ENCODE measurements at places on chromosomes 12 and 14.

DNA sequence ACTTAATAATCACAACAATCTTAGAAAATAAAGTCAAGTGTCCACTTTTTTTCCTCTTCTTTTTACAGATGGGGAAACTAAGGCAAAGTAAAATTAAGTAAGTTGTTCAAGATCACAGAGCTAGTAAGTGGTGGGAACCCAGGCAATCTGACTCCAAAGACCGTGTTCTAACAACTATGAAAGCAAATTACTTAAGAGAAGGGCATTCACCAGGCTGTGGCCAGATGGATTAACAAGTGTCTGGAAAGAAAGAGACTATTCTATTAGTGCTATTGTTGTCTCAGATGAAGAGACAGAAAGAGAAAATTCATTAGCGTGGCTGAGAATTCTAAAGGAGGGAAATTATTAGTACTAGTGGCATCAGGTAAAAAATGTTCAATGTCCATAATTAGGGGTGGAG is 48.5 kb downstream of the FGD6 start:
- DNase-seq: no peak

DNA sequence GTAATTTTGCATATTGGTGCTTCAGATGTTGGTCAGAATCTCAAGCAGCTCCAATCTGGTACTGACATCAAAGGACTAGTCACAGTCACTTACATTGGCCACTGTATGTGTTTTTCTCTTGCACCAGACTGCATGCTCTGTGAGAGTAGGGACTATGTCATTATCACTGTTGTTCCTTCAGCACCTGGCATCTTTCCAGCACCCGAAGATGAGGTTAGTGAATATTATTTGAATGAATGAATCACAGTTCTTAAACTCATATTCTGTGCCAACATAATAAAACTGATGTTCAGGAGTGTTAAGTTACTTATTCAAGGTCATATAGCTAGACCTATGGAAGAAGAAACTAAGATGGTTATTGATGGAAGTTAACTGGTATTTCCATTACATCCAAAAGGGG is 204.5 kb upstream of the TBX3 start:
- no peak for DNase-seq

DNA sequence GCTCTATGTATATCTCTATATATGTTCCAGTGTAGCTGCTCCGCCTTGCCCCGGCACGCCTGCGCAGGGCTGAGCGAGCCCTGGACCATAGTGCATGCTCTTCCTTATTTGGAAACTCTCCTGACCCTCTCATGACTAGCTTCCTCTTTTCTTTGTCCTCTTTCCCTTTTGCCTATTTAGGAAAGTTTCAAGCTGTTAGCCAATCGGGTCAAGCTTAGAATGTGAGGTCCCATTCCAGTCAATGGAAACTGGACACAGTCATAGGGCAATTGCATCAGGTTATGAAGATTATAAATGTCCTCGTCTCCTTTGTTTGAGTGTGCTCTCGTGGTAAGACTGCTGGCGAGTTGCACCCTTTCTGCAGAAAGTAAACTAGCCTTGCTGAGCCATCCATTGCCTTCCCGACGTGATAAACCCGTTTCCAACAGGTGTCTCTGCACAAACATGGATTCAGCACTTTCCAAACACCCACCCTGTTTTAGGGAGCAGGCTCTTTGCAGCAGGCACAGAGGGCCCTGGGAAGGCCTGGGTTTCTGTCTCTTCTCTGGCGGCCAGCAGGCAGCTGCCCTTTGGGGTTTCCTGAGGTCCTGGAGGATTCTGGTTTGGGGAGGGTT is 30.9 kb downstream of the CCDC92 start:
- no peak for DNase-seq

- DNase-seq: no peak
Measured at GRCh38 chr12:97701901-97702300, 239.3 kb downstream of the RMST start.

DNA sequence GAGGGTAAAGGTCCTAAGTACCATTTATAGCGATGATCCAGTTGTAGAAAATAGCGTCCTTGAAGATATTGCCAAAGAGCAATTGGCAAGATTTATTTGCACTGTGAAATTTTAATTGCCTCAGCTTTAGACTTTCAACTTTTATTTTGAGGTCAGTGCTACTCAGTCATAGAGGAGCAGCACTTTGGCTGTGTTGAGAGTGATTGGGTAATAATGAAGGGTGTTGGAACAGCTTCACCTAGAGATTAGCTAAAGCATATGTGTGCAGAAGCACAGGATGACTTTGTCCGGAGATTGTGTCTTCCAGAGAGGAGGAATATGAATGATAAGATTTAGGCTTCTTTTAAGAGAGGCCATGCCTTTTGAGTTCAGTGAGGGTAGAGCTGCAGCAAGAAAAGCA is 164.8 kb downstream of the NPAS3 start:
- no peak for DNase-seq

- DNase-seq: no peak
Measured at GRCh38 chr14:103555559-103556337, 6.7 kb downstream of the BAG5 start.

All from T1000 (cell line).